ENCODE measurements at places on chromosomes 4 and X.

DNA sequence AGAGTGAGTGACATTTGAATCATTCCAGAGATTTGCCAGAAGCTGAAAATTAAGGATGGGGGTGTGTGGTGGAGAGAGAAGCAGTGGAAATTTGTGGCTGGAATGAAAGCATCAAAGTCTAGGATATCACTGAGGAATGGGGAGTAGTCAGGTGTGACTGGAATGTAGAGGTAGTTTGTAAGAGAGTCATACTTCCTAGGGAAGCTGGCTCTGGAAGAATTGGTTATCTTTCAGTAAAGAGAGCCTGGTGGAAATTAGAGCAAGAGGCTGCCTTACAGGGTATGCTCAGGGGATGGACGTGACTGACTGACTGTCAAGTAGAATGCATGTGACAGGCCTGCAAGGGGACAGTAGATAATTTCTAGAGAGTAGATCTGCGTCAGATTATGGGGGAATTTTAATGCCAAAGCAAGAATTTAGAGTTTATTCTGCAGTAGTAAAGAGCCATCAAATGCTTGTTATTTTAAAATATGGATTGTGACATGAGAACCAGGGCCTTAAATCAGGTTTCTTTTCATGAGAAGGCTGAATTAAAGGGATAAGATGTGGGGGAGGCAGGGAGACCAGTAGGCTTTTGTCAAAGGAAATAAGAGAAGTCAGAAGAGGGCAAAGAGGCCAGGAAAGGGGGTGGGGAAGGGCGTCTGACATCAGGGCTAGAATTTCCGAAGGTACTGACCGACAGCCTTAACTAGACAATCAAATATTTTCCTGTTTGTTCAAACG lies 109.9 kb downstream of the AFF1 start:
- no peak for DNase-seq

- no peak for DNase-seq
These were observed 2.8 kb upstream of the AMTN start for GRCh38 chr4:70515367-70516250.

- no peak for DNase-seq
These were observed 6.3 kb downstream of the PRRG3 start for GRCh38 chrX:151701531-151701930.

- peak; percentile 38 for DNase-seq
These were observed 68.0 kb downstream of the NOCT start for GRCh38 chr4:139083607-139083955.

DNA sequence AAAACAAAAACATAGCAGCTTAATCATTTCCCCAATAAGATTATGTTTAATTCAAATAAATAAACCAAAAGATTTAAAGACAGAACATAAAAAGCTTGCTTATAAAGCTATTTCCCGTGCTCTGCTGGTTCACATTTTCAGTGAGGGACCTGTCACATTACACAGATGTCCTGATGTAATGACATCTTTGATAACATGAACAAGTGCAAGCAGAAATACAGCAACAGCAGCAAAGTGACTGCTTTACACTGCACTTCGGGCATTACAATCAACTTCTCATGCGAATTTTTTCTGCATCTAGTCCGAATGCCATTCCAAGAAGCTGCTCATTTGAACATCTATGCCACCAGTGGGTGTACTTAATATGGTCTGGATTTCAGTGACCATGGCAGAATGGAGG lies 940.3 kb upstream of the IGFBP7 start:
- no peak for DNase-seq

DNA sequence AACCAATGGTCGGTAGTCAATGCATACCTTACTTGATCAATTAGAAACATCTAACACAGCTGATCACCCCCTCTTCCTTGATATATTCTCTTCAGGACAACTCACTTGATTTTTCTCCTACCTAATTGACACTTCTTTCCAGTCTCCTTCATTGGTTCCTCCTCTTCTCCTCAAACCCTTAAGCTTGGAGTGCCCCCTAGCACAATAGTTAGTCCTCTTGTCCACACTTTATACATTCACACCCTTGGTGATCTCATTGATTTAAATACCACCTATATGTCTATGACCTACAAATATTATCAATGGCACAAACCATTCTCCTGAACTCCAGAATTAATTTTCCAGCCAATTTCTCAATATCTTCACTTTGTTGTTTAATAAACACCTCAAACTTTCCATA lies 724.0 kb downstream of the ADGRL3 start:
- no peak for DNase-seq

GRCh38 chr4:86011117-86011516 lies 348.7 kb downstream of the MAPK10 start:
- no peak for DNase-seq

- no peak for DNase-seq
These were observed 74.3 kb downstream of the RGS12 start for GRCh38 chr4:3366893-3367775.

- peak; percentile 35 for DNase-seq
These were observed 58.2 kb upstream of the C4orf50 start for GRCh38 chr4:6076391-6076790.

DNA sequence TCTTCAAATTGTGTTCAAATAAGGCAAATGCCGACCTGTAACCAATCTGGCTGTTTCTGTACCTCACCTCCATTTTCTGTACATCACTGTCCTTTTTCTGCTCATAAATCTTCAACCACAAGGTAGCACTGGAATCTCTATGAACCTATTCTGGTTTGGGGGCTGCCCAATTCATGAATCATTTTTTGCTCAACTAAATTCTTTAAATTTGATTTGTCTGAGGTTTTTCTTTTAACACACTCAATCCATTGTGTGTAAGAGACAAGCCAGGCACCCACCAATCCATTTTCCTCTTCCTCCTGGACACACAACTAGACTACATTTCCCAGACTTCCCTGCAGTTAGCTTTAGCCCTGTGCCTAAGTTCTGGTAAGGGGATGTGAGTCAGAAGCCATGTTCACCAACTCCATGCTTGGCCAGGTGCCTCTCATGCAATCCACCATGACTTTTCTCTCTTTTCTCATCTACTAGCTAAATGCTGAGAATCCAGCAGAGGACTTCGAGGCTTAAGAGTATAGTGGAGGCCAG lies 193.2 kb upstream of the KLF3 start:
- no peak for DNase-seq

DNA sequence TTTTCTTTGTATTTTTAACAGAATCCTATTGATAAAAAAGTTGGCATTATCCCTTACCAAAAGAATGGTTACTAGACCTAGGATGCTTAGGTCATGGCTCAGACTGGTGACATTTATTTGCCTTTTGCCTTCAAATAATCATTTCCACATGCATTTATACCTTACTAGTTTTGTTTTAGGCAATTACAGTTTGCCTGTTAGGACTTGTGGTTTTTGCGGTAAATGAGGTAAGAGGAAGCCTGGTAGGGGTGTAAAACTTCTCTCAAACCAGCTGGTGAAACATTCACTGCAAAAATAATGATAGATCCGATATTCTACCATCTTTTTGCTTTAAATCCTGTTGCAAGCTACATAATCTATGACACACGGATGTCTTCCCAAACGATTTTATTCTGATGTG lies 12.1 kb downstream of the LAMP2 start:
- DNase-seq = no peak

GRCh38 chr4:23887989-23888388 lies 1.9 kb downstream of the PPARGC1A start:
- DNase-seq = no peak

GRCh38 chr4:135741583-135741982 lies 1540.0 kb upstream of the PABPC4L start:
- no peak for DNase-seq

DNA sequence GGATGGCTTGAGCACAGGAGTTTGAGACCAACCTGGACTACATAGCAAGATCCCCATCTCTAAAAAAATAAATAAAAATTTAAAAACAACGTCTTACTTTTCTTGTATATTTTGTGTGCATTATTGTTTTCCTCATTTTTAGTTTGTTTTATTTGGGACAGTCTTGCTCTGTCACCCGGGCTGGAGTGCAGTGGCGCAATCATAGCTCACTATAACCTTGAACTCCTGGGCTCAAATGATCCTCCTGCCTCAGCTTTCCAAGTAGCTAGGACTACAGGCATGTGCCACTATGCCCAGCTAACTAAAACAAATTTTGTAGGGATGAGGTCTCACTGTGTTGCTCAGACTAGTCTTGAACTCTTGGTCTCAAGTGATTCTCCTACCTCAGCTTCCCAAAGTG lies 9.5 kb upstream of the SMIM14 start:
- DNase-seq = no peak

GRCh38 chrX:111355523-111356115 lies 56.4 kb downstream of the DCX start:
- no peak for DNase-seq

GRCh38 chr4:156303708-156304107 lies 350.0 kb upstream of the CTSO start:
- DNase-seq = no peak

GRCh38 chr4:17385403-17385802 lies 126.5 kb downstream of the QDPR start:
- no peak for DNase-seq

- no peak for DNase-seq
These were observed 294.9 kb upstream of the TBX22 start for GRCh38 chrX:79719568-79720231.

DNA sequence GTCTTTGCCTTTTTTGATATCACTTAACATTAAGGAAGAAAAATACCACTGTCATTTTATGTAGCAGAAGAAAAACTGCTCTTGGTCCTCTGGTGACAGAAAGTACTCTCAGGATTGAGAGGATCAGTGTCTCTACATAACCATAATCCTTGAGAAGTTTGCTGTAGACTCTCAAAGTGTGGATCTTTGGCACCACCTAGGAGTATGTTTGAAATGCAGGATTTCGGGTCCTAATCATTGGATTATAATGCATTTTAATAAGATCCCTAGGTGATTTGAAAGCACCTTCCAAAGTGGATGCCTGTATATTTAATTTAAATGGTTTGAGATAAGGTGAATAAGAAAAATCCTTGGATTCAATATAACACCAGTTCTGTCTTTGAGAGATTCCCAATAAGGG lies 23.2 kb downstream of the MOB1B start:
- no peak for DNase-seq

DNA sequence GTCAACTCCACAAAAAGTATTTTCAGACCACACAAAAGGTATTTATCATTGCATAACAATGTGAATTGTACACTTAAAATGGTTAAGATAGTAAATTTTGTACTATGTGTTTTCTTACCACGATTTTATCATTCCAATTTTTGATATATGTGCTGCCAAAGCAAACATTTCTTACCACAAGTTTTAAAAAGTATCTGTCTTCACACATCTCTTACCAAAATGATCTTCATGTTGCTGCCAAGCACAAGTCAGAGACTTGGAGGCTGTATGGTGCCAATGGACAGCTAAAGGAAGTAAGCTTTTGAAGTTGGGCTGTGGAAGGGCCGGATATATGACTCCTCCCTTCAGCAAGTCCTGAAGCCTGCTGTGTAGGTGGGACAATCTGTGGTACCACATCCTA lies 67.9 kb downstream of the TMLHE start:
- no peak for DNase-seq

GRCh38 chrX:40065296-40066046 lies 32.3 kb downstream of the BCOR start:
- DNase-seq = no peak

DNA sequence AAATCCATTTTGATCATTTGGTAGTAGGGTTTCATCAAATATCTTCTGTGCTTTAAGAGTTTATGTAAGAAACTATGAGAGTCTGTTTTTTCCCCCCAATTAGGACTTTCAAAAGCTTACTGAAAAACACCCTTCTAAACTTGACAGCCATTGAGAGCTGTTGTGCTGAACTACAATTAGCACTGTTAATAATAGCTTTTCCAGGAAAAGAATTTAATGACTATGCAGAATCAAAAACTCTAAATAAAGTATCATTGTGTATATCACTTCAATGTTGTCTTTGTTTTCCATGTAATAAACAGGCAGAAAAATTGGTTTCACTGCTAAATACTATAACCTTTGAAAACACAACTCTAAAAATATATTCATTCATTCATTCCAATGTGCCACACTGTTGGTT lies 121.4 kb upstream of the PDE5A start:
- no peak for DNase-seq

DNA sequence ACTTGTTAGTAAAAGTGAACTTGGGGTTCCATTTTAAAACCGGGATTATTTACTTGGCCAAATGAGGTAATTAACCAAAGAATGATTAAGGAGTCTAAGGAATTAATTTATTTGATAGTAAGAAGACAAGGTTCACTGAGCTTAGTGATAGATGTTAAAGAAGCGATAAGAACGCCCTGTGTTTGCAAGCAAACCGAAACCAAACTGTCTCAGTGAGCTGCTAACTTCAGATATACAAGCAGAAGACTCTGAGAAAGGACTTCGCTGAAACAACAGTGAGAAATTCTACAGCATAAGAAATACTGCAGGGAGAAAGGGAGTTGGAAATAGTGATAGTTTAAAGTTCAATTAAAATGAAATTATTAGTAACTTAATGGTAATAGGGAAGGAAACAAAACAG lies 37.6 kb upstream of the SHISA3 start:
- DNase-seq = no peak

DNA sequence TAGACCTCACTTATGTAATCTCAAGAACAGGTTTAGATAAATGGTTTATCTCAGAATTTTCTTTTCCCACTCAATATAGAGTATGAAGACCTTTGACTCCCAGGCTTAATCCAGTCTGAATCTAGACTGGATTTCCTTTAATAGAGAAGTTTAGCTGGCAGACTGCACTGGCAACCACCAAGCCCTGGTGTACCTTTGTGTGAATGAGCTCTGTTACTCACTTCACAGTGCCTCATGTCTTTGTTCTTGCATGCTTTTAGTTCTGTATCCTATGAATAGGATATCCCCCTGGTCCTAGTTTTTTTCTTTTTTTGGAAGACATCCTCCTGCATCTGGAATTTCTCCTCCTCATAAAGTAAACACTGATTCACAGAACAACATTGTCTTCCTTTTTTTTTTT lies 53.2 kb upstream of the MCUB start:
- DNase-seq = no peak

DNA sequence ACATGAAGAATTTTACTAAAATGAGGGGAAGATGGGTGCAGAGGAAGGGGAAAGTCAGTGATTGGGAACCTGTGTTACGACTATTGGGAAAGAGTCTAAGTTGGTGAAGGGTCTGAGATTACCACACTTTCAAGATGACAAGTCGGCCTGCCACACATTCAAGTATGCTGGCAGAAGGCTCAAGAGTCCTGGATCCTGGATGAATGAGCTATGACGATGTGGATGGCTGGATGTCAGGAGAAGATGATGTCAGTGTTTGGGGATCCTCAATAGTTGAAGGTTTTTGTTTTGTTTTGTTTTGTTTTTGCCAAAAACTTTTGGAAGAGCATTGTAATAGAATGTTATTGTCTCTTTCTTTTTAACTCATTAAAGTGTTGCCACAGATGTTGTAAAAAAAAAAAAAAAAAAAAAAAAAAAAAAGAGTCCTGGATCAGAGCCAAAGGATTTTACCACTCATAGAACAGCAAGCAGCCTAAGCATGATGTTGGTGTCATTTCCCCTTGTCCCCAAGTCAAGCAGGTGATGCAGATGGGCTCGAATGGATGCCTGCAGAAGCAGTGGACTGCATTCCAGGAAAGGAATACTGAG lies 120.6 kb downstream of the REELD1 start:
- no peak for DNase-seq

- no peak for DNase-seq
These were observed 42.4 kb upstream of the RPA4 start for GRCh38 chrX:96841325-96841724.

Measured in 8988T (cell line).